ENCODE measurements at places on chromosomes 4 and X. TPM values are rescaled to one million over a fixed set of nuclear protein-coding genes. Genes with fewer than 3 reads are reported as not detected.
A peak's percentile ranks its signal among the peaks of the same experiment; 100 is the strongest.

Gene ATP8A1
- 70.5 TPM for total RNA-seq

Gene TCEAL3
- 7.3 TPM for total RNA-seq

Gene MAP7D2
- total RNA-seq = 1.4 TPM

Gene FAM9B
- total RNA-seq = not detected

Gene CFP
- 3.5 TPM for total RNA-seq

Gene ESX1
- total RNA-seq = not detected

Gene CXCL3
- 20.8 TPM for total RNA-seq

Gene ADGRL3
- total RNA-seq = 4.0 TPM

Gene MBTPS2
- 8.6 TPM for total RNA-seq

Gene STOX2
- 2.7 TPM for total RNA-seq

Gene DOK7
- total RNA-seq = 0.70 TPM

Gene CORIN
- 0.58 TPM for total RNA-seq

DNA sequence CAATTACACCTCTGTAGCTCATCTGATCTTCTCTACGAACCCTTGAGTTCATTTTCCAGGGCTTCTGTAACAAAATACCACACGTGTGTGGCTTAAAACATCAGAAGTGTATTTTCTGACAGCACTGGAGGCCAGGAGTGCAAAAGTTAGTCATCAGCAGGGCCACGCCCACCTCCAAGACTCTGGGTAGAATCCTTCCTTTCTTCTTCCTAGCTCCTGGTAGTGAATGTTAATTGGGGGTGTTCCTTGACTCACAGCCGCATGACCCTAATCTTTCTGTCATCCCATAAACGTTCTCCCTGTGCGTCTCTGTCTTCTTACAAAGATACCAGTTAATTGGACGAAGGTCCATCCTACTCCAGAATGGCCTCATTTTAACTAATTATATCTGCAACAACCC is 115.0 kb downstream of the TRIML1 start:
- no peak for DNase-seq

DNA sequence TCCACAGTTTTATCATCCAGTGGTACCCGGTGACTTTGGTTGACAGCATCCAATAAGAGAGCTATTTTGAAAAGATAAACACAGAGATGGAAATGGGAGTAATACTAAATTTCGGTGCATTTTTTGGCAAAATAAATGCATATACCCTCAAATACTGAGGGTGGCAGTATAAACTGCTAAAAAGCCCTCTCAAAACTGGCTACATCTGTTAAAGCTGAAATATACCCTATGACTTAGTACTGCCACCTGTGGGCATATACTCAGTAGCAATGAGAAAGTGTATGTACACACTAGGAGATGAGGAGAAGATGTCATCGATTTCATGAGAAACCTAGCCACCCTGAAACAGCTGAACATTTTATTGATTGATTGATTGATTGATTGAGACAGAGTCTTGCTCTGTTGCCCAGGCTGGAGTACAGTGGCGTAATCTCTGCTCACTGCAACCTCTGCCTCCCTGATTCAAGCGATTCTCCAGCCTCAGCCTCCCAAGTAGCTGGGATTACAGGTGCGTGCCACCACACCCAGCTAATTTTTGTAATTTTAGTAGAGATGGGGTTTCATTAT is 12.2 kb upstream of the TMEM128 start:
- no peak for DNase-seq

GRCh38 chr4:43379016-43379415 is 486.5 kb downstream of the GRXCR1 start:
- no peak for DNase-seq

DNA sequence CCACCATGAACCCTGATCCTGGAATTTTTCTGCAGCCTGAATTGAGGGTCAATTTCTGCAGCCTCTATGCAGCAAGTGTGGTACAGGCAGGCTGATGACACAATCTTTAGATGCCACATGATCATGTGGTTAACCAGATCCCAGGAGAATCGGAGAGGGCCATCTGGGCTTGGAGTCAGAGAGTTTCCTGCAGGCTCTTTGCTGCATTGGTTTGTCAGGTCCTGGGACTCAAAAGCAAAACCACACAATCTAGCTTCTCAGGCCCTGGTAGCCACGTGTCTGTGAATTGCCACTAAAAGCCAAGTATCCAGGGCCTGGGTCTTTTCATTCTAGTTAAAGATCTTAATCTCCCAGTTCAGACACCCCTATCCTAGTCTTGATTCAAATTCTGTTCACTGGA is 464.5 kb downstream of the BCOR start:
- no peak for DNase-seq

DNA sequence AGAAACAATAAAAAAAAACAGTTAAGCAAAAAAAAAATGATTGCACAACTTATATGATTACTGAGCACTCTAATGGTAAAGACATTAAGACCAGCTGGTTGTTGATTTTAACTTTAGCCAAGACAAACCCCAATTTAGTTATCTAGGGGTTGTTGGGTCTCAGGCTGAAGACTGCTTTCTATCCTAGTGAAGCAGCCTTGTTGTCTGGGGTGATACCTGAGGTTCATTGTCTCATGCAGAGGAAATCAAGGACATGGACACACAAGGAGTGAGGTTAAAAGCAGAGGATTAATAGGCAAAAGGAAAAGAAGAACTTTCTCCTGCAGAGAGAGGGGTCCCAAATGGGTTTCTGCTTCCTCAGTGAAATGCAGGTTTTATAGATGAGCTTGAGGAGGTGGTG is 40.0 kb upstream of the CYP2U1 start:
- DNase-seq = no peak

DNA sequence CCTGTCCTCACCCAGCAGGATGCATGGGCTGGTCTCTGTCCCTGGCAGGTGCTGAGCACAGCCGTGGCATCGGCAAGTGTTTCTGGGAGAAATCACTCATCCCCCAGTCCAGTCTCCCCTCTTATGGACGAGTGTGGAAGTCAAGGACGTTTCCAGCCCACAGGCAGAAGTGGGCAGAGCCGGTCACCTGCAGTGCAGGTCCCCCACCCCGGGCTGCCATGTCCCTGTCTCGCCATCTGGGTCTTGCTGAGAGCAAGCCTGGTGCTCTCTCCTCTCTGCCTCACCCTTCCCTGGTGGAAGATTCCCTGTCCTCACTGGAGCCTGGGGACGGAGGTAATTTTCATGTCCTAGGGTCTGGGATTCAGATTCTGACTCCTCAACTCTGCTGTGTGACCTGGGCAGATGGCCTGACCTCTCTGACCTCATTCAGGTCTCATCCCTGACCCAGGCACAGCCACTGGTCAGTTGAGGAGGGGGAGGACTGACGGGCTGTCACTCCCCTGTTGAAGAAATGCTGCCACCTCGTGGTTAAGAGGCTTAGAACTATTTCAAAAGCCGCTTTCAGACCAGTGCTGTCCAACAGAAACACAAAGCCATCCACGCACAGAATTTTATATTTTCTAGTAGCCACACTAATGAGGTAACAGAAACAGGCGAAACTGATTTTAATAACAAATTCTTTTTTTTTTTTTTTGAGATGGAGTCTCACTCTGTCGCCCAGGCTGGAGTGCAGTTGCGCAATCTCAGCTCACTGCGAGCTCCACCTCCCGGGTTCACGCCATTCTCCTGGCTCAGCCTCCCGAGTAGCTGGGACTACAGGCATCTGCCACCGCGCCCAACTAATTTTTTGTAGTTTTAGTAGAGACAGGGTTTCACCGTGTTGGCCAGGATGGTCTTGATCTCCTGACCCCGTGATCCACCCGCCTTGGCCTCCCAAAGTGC is 1.8 kb downstream of the CPZ start:
- DNase-seq = peak; percentile 47

GRCh38 chr4:73867783-73868182 is 1.4 kb upstream of the CXCL1 start:
- DNase-seq = peak; percentile 74

DNA sequence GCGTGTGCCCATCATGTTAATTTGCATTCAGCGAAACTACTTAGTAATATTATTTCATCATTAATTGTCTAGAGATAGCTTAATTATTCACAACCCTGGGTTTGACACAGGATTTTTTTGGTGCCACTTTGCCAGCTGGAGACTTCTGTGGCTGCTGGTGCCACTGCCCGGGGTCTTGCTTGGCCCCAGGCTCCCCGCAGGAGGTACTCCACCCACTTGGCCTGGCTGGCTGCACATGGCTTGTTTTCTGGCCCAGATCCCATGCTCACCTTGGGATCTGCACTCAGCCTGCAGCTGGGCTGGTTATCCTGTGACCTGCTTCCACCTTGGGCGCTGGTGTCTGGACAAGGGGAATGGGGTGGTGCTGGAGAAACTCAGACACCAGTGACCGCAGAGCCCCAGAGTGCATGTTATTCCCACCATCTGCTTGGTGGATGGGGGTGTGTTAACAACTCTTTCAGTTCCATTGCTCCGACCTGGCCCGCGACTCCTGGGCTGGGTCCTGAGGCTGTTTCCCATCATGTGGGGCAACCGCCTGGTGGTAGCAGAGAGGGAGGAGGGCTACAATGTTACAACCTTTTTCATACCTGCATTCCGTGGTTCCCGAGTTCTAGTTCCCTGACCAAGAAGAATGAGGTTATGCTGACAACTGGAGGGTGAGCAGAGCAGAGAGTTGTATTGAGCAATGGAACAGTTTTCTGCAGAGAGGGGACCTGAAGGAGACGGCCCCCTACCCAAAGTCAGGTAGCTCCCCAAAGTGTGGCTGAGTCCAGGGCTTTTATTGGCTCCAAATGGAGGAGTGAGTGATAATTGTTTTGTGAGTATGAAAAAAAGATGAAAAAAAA is 1950.0 kb upstream of the IGFBP7 start:
- DNase-seq = no peak

GRCh38 chr4:6188687-6189305 is 11.6 kb downstream of the JAKMIP1 start:
- no peak for DNase-seq

DNA sequence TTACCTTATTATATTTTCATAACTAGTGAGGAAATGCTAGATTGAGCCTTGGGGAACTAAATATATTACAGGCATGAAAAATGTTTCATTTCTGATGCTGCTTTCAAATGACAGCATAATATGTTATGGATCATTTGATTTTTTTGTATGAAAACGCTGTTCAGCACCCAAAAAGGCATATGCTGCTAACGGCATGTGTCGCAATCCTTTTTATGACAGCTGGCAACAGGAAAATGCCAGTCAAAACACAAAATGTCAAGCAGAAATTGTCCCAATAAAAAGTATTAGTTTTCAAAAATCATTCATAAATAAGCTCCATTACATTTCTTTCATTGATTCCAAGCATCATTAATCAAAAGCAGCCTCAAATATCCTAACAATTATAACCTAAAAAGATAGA is 1244.5 kb downstream of the PCDH7 start:
- DNase-seq = no peak

DNA sequence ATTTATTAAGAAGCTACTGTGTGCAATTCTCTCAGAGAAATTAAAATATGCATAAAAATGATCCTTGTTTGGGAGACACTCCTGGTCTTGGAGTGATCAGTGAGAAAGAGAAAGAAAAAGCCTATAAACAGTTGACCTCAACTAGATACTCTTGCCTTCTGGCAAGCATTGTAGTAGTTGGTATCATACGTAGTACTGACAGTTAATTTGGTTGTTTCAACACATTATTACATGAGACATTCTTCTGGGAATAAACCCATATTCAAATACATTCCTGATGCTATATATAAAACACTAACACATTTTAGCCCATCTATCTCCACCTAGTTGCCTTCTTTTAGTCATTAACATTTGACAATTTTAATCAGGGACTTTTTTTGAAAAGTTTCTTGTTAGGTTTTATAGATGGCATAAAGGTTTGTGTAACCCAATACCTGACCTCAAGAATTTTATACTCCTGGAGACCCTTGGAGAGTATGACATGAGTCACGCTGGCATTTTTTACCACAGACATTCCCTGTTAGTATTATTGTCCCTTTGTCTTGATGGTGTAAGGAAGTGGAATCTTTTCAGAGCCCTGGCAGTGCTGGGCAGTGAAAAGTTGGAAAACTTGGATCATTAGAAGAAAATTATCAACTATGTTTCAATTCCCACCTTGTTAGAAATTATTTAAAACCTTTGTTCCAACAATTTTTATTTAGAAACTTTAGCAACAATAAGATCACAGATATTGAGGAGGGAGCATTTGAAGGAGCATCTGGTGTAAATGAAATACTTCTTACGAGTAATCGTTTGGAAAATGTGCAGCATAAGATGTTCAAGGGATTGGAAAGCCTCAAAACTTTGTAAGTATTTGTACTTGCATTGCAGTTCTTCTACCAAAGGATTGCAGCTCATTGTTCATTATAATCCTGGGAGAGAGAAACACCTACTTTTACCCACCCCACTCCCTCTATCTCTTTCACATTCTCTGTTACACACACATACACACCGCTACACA is 167.1 kb upstream of the PACRGL start:
- DNase-seq = no peak

- DNase-seq = no peak
These were observed 17.5 kb downstream of the LIAS start for GRCh38 chr4:39476187-39476895.

GRCh38 chr4:67702166-67702565 is 1.2 kb upstream of the UBA6 start:
- DNase-seq = no peak

GRCh38 chr4:48968814-48969213 is 17.3 kb upstream of the CWH43 start:
- no peak for DNase-seq

DNA sequence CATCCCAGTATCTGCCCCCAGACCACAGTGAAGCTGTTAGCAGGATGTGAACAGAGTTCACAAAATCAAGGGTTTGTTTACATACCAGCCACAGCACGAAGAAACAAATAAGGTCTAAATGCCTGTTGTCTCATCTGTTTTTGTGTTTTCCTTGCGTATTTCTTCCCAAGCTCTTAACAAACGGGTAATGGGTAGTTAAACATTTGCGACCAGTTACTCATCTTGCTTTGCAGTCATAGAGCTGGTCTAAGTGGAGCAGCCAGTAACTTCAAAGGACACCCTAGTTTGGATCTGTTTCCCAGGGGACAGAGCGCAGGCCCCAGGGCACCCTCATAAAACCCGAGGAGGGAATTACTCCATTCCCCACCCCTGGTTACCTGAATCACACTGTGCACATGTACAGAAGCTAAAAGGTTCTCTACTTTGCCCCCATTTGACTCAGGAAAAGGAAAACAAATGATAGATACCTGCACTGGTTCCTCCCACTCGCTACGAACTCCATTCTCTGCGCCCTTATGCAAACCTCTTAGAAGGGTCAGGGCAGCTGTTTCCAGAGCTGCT is 68.8 kb downstream of the MAML3 start:
- no peak for DNase-seq

- DNase-seq = no peak
These were observed 197.2 kb downstream of the BANK1 start for GRCh38 chr4:101987623-101988243.
